Ovary (tissue), 10 donors: ENCODE measurements at places on chromosomes 11 and 22. TPM values are rescaled to one million over a fixed set of nuclear protein-coding genes. Genes with fewer than 3 reads are reported as not detected.

The PKNOX2 gene
- total RNA-seq: 11.8 TPM

The APOL1 gene
- 43.6 TPM for total RNA-seq

The AIP gene
- 49.1 TPM for total RNA-seq

The SCGB1D2 gene
- total RNA-seq: not detected

The OTOG gene
- total RNA-seq: not detected

The OR5D14 gene
- total RNA-seq: not detected

The C11orf86 gene
- 2.6 TPM for total RNA-seq

The PIWIL4 gene
- 3.6 TPM for total RNA-seq

The PANX2 gene
- 2.3 TPM for total RNA-seq

The HBE1 gene
- 0.61 TPM for total RNA-seq

The FJX1 gene
- total RNA-seq: 18.3 TPM

The GDPD4 gene
- total RNA-seq: not detected

The ELMOD1 gene
- total RNA-seq: 0.69 TPM

The NF2 gene
- total RNA-seq: 39.8 TPM

The PANX3 gene
- not detected for total RNA-seq

The CDC45 gene
- total RNA-seq: 1.2 TPM

The OR8G5 gene
- total RNA-seq: not detected

The OR52E5 gene
- total RNA-seq: not detected

The OR2AG2 gene
- 0.17 TPM for total RNA-seq

The CHST1 gene
- total RNA-seq: 11.6 TPM

The FAM227A gene
- total RNA-seq: 2.5 TPM

The LRRC4C gene
- total RNA-seq: 2.2 TPM

The ARCN1 gene
- total RNA-seq: 79.2 TPM

The IGHMBP2 gene
- total RNA-seq: 18.9 TPM

The CBLIF gene
- total RNA-seq: not detected
